DMS53 (cell line): ENCODE measurements at places on chromosomes 3 and 15.

DNA sequence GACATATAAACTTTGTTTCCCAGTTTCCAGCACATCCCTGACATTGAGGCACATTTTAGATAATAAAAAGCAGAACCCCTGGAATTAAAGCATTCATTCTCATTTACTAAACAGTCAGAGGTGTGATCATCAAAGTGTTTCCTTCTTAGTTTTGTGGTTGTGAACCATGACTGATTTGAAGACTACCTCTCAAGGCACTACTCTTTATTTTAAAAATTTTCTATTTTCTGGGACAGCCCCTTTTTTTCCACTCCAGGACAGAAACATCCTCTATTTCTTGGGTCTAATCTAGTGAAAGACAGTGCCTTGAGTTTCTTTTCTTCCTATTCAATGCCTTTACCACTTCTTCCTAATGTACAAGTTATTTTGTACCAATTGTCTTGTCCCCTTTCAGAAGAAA lies 5.2 kb downstream of the SST start:
- no peak for DNase-seq

DNA sequence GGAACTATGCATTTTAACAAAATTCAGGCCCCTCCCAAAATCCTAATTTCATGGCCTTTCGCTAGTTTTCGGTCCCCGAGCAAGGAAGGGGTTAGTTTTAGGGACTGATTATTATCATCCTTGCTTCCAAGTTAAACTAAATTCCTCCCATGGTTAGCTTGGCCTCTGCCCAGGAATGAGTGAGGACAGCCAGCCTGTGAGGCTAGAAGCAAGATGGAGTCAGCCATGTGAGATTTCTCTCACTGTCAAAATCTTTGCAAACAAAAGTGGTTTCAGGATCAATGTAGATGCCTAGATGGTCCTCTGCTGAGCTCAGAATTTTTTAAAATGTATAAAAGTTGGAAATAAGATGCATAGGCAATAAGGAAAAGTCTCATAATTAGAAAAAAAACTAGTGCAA lies 208.9 kb downstream of the RSL24D1 start:
- no peak for DNase-seq

GRCh38 chr15:26028086-26028740 lies 165.1 kb upstream of the ATP10A start:
- DNase-seq = no peak

DNA sequence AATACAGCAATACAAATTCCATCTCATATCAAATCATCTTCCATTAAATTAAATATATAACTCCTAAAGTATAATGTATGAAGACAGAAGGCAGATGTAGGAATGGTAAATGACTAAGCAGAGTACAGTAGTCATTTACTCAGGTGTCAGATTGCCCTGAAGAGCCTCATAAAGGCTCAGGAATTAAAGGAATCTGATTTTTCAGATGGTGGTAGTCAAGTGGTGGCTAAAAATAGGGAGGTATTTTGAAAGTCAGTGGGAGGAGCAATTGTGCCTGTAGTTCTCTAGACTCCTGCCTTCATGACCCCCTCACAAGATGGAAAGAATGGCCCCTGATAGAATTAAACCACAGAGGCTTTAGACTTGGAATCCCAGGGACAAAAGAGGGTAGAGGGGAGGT lies 142.7 kb upstream of the SYNPR start:
- peak; percentile 64 for DNase-seq

DNA sequence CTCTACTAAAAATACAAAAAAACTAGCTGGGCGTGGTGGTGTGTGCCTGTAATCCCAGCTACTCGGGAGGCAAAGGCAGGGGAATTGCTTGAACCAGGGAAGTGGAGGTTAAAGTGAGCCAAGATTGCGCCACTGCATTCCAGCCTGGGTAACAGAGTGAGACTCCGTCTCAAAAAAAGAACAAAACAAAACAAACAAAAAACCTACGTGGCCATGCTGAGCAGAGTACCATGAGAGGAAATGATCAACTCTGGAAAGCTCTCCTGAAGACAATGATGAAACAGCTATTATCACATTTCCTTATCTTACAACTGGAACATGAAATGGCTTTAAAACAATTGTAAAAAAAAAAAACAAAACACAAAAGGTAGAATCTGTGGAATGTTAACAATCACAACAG lies 75.2 kb downstream of the CHSY1 start:
- no peak for DNase-seq

DNA sequence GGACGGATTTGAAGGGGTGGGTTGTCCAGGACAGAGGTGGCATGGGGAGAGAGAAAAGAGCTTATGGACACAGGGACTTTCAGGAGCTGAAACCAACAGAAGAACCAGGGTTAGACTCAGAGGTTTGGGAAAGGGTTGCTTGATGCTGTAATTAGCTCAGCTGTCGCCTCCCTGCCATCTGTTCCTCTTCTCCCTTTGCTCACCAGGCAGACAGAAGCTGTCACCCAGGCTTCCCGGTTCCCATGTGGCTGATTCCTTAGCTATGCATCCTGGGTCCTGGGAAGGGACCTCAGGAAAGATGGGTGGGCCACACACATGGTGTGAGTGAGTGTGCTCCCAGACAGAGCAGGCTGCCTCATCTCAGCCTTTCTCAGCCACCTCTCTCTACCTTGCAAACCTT lies 14.1 kb downstream of the PTPN23 start:
- no peak for DNase-seq

DNA sequence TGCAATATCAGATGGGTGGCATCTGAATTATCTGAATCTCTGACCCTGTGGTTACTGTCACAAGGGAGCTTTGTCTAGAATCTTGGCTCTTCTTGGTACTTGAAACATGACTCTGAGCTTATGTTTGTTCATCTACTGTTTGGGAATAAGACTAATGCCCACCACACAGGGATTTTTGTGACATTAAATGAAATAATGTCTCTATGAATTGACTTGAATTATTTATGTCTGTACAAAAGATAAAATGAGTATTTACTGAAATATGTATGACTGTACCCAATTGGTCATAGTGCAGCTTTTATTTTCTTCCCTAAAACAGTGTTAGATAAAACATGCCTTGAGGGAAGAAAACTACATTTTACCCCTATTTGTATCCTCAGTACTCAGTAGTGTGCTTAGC lies 87.9 kb upstream of the ZPLD1 start:
- no peak for DNase-seq

GRCh38 chr3:41532976-41533375 lies 333.7 kb downstream of the CTNNB1 start:
- no peak for DNase-seq

DNA sequence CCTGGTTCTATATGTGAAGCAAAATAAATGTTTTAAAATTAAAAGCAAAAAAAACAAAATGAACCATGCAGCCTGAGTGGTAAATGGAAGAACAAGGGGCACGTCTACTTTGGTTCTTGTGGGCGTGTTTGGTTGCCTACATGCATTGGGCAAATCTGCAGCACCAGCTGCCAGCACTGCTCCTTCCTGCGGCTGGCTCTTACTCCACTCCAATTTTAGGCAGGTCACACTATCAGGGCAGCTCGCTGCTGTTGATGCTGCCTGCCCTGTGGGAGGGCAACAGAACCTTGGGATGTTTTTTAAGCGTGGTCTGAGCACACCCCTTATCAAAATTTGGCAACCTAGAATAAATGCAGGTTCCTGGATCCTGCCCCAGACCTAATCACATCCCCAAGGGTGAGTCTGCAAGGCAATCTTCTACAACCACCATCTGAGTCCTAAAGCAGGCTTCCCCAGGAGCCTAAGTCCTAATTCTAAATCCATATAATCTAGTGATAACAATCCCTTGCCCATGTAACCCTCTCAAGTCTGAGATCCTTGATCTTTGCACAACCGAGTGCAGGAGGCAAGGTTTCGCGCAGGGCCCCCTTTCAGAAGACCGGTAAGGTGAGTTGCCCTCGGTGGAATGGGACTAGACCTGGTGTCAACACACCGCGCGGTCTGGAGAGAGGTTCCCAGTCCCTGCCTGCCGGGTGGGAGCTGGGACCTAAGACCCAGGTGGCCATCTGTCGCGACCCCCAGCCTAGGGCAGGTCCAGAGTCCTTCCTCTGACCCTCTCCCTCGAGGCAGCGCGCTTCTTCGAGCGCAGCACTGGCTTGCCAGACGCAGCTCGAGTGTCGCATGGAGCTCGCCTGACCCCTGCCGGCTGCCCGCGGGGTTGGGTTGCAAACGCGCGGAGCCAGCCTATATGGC lies 15.9 kb downstream of the IVD start:
- DNase-seq = peak; percentile 79

DNA sequence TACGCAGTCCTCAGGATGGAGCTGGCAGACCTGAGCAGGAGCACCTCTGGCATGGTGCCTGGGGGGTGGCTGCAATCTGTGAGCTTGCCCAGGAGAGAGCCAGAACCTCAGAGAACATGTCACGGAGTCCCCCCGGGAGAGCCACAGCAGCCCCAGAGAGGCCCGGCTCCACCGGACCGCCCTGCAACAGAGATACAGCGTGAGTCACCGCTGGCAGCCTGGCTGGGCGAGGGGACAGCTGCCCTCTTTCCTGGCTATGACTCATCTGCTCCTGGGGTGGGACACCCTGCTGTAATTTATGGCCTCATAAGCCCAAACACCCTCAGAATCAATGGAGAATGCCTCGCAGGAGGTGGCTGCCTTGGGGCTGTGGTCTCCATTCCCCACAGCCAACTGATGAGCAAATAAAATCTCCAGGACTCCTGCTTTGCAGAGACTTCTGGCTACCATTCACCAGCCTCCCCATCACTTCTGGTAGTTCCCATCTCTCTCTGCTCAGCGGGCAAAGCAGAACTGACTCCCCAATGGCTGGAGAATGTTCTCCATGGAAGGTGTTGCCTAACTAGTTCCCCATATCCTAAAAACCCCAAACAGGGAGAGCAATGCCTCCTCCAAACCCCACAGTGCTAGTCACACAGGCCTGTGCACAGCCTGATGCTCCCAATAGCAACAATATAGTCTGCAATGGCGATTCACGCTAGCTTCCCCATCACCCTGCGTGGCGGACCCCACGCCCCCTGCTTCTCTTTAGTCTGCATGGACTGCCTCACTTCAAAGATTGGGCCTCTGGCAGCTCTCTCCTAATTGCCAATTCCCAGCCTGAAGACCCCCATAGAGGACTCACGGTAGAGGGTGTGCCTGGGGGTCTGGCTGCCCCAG lies 21.6 kb downstream of the ACSBG1 start:
- DNase-seq = peak; percentile 82

DNA sequence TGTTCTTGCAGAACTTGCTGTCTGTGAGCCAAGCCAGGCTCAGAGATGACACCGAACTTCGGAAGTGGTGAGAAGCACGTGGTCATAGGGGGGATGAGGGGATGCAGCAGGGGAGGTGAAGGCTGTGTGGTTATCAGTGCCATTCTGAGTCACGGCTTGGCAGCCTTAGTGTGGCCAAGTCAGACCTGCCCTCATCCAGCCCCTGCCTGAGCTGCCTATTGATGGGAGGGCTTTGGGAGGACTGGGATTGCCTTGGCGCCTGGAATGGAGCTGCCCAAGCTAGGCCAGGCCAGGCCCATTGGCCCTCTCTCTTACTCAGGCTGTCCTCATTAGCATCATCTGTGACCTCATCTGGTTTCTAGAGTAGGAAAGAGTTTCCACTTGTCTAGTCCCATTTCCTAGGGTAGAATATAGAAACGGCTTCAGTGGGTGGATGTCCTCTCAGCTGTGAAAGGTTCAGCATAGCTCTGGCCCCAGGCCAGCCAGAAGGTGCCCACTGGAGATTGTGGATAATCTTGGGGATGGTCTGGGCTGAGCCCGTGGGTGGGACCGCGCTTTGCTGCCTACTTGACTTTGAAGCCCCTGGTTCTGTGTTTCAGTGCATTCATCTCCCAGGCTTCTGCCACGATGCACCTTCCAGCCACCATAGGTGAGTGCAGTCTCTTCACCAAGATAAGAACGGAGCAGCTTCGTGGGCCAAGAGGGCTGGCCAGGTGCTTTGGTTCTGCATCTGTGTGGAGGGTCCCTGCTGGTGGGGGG lies 7.2 kb downstream of the FAH start:
- DNase-seq = peak; percentile 9

- no peak for DNase-seq
These were observed 44.3 kb upstream of the EIF1B start for GRCh38 chr3:40265181-40265580.

DNA sequence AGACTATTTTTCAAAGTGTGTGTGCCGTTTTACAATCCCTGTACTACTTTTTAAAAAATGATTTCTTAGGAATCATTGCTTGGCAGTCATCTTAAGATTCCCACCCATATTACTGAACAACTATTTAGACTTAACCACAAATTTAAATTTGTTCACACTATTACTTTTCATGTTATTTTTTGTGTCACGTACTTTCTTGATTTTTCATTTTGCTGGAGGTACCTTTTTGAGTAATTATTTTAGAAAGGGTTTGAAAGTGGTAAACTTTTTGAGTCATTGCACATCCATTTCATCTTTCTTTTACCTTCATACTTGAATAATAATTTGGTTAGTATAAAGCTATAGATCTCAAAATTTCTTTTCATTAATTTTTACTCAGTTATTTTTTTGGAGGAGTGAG lies 16.9 kb downstream of the CMTM8 start:
- DNase-seq = no peak
